ENCODE measurements at places on chromosomes 4 and X. TPM values are rescaled to one million over a fixed set of nuclear protein-coding genes. Genes with fewer than 3 reads are reported as not detected.

Gene FOXR2
- not detected for polyA plus RNA-seq

Gene CENPVL1
- polyA plus RNA-seq, result 0.92 TPM

Gene LRP2BP
- polyA plus RNA-seq, result 4.3 TPM

Gene NDNF
- polyA plus RNA-seq, result 4.0 TPM

Gene GCNA
- polyA plus RNA-seq, result 3.3 TPM

Gene CXCL3
- polyA plus RNA-seq, result not detected

Gene RADX
- polyA plus RNA-seq, result not detected

Gene P2RY8
- not detected for polyA plus RNA-seq

Gene RBMXL3
- polyA plus RNA-seq, result not detected
